ENCODE measurements at places on chromosomes 7 and 10.

DNA sequence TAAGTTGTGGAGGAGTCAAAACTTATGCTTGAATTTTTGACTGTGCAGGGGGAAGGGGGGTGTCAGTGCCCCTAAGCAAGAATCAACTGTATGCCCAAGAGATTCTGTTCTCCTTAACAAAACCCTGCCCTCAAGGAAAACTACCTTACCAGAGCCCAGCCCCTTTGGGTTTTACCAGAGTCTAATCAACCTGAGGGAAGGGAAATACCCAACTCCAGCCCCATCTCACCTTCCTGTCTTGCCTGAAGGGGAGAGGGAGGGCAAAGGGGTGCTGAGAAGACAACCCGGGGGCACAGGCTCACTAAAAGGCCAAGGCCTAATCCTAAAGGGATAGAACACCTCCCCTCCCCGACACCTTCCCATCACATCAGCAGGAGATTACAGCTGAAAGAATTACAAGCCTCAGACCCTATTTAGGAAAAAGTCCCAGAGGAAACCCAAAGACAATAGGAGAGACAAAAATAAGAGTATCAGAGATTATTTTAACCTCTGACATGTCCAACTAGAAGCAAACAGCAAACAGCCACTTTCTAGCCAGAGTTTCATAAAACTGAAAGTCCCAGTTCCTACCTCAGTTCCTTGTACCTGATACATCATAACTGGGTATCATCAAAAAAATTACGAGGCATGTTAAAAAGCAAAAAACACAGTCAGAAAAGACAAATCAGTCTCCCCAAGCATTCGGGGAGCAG lies 26.8 kb upstream of the C7orf33 start:
- DNase-seq = no peak

DNA sequence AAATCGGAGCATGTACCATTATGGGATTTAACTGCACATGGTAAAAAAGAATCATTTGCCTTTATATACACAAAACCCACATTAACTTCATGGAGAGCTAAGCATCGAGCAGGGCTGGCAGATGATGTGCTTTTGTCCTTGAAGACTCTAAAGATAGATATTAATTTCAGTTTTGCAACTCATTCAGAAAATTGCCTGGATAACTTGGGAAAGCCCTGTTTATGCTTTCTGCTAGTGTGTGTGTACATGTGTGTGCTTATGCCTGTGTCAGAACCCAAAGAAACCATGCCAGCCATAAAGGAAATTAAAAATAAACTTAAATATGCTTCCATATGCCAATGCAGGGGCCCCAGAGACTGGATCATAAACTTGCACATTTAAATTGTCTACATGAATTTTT lies 640.0 kb downstream of the PARD3 start:
- DNase-seq = no peak

DNA sequence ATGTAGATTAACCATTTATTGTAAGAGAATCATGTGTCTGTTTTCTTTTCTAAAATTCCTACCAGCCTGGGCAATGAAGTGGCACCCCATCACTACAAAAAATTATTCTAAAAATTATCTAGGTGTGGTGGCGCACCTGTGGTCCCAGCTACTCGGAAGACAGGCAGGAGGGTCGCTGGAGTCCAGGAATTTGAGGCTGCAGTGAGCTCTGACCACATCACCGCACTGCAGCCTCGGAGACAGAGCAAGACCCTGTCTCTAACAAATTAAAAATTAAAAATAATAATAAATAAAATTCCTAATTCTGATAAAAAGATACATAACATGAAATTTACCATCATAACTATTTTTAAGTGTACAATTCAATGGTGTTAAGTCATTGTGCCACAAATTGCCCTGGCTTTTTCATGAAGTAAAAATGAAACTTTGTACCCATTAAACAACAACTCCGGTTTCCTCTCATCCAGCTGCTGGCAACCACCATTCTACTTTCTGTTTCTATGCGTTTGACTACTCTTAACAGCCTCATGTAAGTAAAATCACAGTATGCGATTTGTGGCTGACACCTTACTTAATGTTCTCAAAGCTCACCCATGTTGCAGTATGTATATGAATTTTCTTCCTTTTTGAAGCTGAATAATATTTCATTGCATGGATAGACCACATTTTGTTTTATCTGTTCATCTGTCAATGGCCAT lies 20.6 kb upstream of the USP6NL start:
- no peak for DNase-seq

DNA sequence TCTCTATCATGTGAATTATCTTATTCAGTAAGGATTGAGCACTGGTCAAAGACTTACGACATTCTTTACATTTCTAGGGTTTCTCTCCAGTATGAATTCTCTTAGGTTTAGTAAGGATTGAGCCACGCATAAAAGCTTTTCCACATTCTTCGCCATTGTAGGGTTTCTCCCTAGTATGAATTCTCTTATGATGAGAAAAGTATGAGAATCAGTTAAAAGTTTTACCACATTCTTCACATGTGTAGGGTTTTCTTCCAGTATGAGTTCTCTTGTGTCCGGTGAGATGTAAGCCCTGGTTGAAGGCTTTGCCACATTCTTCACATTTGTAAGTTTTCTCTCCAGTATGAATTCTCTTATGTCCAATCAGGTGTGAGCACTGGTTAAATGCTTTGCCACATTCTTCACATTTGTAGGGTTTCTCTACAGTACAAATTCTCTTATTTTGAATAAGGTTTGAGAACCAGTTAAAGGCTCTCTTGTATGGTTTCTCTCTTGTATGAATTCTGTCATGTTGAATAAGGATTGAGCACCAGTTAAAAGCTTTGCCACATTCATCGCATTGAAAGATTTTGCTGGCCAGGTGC lies 445.9 kb downstream of the ZNF479 start:
- no peak for DNase-seq
